ENCODE measurements at places on chromosomes 1 and 21. TPM values are rescaled to one million over a fixed set of nuclear protein-coding genes. Genes with fewer than 3 reads are reported as not detected.

The OR2T2 gene
- not detected for total RNA-seq

The RHOC gene
- 891 TPM for total RNA-seq

- DNase-seq: no peak
These were observed 156.4 kb downstream of the OMA1 start for GRCh38 chr1:58390091-58390490.

The FBXO28 gene
- 47.4 TPM for total RNA-seq

DNA sequence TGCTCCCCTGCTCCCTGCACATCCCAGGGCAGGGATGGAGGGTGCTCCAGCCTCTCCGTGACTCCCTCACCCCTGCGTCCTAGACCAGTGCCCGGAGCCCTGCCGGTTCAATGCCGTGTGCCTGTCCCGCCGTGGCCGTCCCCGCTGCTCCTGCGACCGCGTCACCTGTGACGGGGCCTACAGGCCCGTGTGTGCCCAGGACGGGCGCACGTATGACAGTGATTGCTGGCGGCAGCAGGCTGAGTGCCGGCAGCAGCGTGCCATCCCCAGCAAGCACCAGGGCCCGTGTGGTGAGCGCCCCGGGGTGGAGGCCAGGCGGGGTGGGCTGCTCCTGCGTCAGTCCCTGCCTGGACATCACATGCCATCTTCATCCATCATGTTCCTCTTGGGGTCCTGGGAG lies 22.0 kb downstream of the AGRN start:
- no peak for DNase-seq
